ENCODE measurements at places on chromosomes 4 and X.

DNA sequence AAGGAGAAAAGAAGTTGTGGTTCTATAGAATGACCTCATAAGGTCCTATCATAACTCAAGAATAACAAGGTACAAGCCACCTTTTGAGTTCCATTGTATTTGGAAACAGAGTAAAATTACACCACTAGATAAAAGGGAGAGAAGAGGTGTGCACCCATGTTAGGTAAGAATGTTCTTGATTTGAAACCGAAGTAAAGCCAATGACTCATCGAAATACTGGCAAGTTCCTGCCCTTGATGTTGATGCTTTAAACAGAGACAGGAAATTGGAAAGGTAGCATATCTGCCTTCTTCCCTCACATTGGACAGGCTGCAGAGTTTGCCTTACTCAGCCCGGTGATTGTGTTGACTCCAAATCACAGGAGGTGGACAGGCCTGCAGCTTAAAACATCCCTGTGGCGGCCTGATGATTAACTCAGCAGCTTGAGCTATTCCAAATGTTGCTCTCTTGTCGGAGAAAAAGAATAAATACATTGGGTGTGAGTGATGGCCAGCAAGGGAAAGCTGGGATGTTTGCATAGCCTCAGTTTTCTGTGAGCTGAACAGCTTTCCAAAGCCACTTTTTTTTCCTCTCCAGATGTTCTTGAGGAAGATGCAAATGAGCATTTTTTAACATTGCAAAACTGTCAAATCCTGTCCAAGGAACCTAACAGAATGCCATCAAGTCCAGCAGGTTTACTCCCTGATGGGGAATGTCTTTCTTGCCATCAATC, 321.1 kb downstream of the NKX6-1 start:
- DNase-seq, result no peak

DNA sequence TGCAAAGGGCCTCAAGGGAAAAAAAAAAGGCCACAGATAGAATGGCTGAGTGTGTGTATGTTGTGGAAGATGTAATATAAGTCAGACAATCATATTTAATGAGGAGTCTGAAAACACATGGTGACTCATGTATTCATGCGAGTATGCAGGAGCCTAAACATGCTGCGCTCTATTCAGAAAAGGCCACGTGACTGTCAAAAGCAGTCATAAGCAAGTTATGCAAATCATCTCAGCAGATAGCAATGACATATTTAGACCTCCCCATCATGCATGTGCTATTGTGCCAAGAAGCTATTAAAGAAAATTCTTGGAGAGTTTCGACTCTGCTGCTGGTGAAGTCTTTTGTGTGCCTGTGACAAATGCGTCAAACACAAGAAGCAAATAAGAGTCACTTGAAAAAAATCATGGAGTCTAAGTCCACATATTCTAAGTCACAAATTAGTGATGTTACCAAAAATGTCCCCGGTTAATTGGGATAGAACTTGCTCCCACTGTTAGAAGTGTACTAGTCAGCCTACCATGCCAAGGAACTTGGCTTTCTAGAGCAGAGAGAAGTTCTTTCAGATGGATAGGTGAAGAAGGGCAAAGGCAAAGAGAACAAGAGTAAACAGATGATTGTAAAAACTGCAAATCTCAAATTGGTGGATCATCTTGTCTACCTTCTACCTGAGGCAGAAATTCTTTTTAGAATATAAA, 5.0 kb downstream of the LNX1 start:
- no peak for DNase-seq

DNA sequence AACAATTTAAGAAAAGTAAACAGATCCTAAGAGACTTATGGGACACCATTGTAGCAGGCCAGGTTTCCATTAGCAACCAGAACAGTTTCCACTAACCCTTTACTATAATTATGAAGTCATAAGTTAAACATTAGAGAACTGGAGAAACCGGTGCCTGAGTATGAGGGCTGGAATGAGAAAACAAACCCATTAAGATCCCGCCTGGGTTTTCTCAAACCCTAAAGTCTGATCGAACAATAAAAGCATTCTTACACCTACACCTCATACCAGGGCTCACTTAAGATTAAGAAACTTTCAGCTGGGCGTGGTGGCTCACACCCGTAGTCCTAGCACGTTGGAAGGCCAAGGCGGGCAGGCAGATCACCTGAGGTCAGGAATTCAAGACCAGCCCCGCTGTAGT, 13.7 kb upstream of the DHX15 start:
- DNase-seq, result no peak

DNA sequence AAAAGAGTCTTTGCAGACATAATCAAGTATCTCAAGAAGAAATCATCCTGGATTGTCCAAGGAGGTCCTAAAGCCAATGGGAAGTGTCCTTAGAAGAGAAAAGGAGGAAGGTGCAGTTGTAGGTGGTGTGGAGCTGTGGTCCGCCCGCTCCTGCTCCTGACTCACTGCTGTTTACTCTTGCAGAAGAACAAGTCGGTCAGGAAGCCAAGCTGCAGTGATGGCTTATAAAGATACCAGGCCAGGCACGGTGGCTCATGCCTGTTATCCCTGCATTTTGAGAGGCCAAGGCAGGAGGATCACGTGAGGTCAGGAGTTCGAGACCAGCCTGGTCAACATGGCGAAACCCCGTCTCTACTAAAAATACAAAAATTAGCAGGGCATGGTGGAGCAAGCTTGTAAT, 66.4 kb upstream of the ATP6AP2 start:
- DNase-seq, result no peak

DNA sequence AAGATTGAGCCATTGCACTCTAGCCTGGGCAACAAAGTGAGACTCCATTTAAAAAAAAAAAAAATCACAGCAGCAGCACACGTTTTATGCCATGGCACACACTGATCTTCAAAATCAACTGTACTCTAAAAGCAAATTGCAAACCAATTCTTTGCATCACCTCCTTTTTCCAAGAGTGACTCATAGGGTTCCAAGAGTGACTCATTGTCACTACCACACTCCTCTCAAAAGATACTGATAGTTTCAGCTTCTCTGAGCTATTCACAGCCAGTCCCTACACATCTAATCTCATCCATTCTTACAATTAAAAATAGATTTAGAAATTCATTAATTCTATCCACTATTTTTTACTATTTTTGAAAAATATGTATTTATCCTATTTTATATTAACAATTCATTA, 1494.9 kb upstream of the AGA start:
- no peak for DNase-seq

DNA sequence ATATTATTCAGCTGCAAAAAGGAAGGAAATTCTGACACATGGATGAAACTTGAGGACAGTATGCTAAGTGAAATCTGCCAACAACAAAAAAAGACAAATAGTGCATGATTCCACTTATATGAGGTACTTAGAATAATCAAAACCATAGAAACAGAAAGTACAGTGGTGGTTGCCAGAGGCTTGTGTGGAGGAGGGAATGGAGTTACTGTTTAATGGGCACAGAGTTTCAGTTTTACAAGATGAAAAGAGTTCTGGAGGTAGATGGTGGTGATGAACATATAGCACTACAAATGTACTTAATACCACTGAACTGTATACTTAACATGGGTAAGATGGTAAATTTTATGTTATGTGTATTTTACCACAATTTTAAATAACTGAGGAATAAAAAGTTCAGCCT, 212.0 kb upstream of the KLF3 start:
- DNase-seq, result no peak

DNA sequence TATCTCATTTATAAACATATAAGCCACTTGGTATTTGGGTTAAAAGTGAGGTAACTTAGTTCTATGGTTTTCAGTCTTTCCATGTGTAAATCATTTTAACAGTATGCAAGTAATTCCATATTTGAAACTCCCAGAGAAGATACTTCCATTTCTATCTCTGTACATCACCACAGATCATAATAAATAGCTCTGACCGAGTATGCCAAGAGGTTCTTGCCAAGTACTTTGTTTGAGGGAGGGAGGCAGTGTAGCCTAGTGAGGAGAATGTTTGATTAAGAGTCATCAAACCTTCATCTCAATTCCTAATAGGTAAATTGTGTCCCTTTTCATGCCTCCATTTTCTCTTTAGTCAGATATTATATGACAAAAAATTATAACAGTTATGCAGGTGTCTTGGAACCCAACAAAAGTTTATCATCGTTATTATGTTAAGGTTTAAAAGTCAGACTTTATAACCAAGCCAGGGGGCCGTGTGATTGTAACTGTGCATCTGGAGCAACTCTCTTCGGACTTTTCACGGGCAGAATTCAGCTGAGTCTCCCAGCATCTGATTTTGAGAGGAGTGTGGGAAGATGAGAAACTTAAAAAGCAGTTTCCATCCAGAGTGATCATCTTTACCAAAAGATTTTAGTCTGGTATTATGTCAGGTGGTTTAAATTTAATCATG, 123.8 kb downstream of the ANK2 start:
- no peak for DNase-seq

DNA sequence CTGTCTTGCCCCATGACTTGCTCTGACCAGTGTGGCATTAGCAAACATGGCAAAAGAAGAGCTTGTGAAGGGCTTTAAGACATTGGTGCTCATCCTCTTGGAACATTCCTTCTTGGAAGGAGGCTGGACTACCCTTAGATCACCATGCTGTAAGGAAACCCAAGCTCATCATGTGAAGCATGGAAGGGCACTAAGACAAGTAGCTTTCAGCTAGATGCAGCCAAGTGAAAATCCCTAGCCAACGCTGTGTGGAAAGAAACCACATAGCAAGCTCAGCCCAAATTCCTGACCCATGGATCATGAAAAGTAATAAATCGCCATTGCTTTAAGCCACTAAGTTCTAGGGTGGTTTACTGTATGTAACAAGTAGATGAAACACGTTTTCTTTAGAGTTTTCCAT, 12.4 kb upstream of the PACRGL start:
- DNase-seq, result no peak

GRCh38 chrX:131792356-131792749, 230.7 kb upstream of the STK26 start:
- no peak for DNase-seq

GRCh38 chr4:7337196-7338058, 97.3 kb downstream of the PSAPL1 start:
- DNase-seq, result no peak

DNA sequence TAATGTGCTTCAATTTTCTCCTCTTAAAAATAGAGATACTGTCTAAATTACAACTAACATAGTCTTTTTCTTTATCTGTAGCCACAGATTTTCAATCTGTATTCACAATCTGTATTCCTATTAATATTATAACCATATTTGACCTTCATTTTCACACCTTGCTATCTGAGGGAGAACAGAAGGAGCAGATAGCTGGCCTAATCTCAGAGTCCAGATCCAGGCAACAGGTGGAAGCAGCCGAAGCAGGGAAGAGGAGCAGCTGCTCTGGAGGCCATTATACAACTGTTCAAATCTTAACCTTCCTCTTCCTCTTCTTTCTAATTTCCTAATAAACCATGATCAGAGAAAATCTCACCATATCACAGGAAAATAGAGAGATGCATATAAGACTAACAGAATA, 14.2 kb downstream of the SEPSECS start:
- DNase-seq, result no peak

- no peak for DNase-seq
These were observed 37.2 kb downstream of the WDR44 start for GRCh38 chrX:118383120-118383519.

GRCh38 chr4:2936773-2937145, 26.4 kb downstream of the NOP14 start:
- no peak for DNase-seq

- no peak for DNase-seq
These were observed 13.9 kb upstream of the PRDM8 start for GRCh38 chr4:80183250-80184052.

DNA sequence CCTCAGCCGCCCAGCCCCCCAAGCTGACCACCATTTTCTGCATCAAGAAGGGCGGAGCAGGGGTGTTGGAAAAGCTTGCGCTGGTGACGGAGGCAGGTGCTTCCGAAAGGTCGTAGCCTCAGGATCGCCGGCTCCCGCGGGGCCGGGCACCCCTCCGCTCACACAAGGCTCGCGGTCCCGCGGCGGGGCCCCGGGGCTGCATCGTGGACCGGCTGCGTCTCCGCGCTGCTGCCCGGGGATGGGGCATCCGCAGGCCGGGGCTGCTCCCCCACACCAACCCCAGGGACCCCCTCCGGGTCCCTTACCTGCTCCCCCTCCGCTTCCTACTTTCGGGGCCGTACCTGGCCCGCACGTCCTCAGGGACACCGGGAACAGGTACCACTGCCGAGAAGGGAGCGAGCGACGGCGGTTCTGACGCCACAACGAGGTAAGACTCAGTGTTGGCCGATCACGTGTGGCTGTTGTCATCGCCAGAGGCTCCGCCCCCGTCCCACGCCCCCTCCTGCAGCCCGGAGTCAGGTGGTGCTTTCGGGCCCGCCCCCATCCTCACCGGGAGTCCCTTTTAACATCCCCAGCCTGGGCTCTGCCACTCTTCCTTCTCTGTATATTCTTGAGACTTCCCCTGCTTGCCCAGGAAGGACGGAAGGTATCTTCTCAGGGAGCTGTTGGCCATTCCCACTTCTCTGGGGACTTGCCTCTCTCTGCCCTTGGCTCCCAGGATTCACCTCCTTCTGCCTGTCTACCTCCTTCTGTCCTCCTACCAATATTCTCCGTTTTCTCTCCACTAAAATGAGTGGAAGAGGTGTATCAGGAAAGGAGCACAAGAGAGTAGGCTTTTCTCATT, at the start of gene BEX2:
TSS of gene BEX2 (minus strand) at position 436 of the 844 bp plus-strand sequence. CDS start 1,014 bp downstream, outside the sequence.
- peak; percentile 82 for DNase-seq

GRCh38 chrX:57379296-57379695, 92.8 kb downstream of the FAAH2 start:
- peak; percentile 33 for DNase-seq

DNA sequence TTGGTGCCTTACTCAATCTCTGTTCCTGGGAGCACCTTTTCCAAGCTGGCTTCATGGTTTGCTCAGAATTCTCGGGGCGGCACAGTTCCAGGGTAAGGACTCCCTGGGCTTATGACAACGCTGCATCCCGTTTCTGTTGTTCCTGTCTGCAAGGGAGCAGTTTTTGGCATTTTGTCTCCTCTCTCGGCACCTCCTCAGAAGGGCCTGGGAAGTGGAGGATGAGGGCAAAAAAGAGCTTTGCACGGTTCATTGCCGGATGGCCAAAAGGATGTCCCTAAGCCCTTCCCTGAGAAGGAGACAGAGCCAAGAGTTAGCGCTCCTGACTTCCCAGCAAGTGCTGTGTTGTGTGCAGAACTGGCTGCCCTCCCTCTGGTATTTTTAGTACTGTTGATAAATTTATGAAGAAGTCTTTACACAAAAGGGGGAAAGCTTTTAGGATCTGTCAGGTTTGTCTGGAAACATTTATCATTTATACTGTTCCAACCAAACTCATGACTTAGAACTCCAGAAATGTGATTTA, 13.4 kb downstream of the SRD5A3 start:
- DNase-seq, result no peak

- DNase-seq, result no peak
These were observed 27.4 kb downstream of the ADRA2C start for GRCh38 chr4:3793545-3793944.

Measured in T-helper 1 cell (primary cell).